Osteoblast (primary cell): ENCODE measurements at places on chromosomes 7 and 10. TPM values are rescaled to one million over a fixed set of nuclear protein-coding genes. Genes with fewer than 3 reads are reported as not detected.

- H3K4me1 ChIP-seq: peaks cover 18% of the 10 kb centered on the region
- no peak overlapping the region for H3K4me3 ChIP-seq
- peaks cover 14% of the 10 kb centered on the region for H3K27me3 ChIP-seq
- no peak overlapping the region for H3K27ac ChIP-seq
- H3K36me3 ChIP-seq: peaks cover 18% of the 10 kb centered on the region
These were observed 1.2 kb upstream of the TBRG4 start for GRCh38 chr7:45112648-45113047.

DNA sequence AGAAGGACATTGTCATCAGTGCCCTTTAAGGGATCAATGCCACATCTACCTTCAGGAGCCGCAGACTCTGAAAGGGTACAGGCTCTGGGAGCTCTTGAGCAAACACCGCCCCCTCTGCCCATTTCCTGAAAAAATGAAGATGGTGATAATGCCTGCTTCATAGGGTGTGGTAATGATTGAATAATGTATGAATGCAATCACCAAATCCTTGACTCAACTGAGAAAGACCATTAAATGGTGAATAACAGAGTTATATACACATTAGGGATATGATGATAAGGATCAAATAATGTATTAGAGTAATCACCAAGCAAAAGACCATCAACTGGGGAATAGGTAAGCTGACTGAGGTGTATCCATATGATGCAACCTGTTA, 1.5 kb downstream of the FAM170B start:
- peak; percentile 54 for DNase-seq
- H3K27me3 ChIP-seq: peaks cover 18% of the 10 kb centered on the region

DNA sequence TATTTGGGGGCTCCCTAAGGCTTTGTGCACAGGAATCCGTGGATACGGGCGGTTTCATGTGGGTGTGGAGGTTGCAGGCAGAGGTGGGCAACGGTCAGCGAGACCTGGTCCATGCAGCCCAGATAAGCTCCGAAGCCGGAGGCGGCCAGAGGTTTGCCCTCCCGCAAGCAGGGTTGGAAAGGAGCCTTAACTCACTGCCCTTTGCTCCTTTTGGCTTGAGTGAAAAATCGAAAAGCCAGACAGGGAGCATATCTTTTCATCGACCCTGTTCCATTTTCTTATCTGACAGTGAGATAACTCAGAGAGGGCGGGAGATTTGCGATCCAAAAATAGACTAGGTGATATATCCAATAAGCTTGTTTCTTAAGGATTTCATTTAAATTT, 1.5 kb downstream of the GRM3 start:
- no peak overlapping the region for H3K27ac ChIP-seq
- no peaks in the 10 kb centered on the region for H3K36me3 ChIP-seq
- H3K4me3 ChIP-seq: no peak overlapping the region
- DNase-seq: no peak
- H3K27me3 ChIP-seq: no peaks in the 10 kb centered on the region
- H3K4me1 ChIP-seq: no peaks in the 10 kb centered on the region

- H3K27ac ChIP-seq: no peak overlapping the region
- H3K4me1 ChIP-seq: no peaks in the 10 kb centered on the region
- no peaks in the 10 kb centered on the region for H3K36me3 ChIP-seq
- DNase-seq: peak; percentile 87
- H3K4me3 ChIP-seq: no peak overlapping the region
- no peaks in the 10 kb centered on the region for H3K27me3 ChIP-seq
These were observed 316.4 kb downstream of the DNAJB6 start for GRCh38 chr7:157652954-157653826.

DNA sequence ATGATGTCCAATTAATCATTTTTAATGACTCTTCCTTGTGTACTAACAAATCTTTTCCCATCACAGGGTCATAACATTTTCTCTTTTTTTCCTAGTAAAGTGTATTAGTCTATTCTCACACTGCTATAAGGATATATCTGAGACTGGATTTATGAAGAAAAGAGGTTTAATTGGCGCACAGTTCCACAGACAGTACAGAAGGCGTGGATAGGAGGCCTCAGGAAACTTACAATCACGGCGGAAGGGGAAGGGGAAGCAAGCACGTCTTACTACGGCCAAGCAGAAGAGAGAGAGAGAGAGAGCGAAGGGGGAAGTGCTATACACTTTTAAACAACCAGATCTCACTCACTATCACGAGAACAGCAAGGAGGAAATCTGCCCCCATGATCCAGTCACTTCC, 359.4 kb upstream of the NFE2L3 start:
- no peak overlapping the region for H3K4me3 ChIP-seq
- DNase-seq: no peak
- no peaks in the 10 kb centered on the region for H3K36me3 ChIP-seq
- no peaks in the 10 kb centered on the region for H3K27me3 ChIP-seq
- H3K27ac ChIP-seq: no peak overlapping the region
- H3K4me1 ChIP-seq: no peaks in the 10 kb centered on the region

GRCh38 chr7:40717242-40717641, 582.4 kb downstream of the SUGCT start:
- DNase-seq: peak; percentile 10
- peak overlapping the region; percentile 64 for H3K27ac ChIP-seq
- H3K4me3 ChIP-seq: peak overlapping the region; percentile 22
- no peaks in the 10 kb centered on the region for H3K36me3 ChIP-seq

- H3K27ac ChIP-seq: peak overlapping the region; percentile 8
- H3K36me3 ChIP-seq: no peaks in the 10 kb centered on the region
- H3K27me3 ChIP-seq: no peaks in the 10 kb centered on the region
These were observed 49.7 kb downstream of the CDK1 start for GRCh38 chr10:60827791-60828488.

DNA sequence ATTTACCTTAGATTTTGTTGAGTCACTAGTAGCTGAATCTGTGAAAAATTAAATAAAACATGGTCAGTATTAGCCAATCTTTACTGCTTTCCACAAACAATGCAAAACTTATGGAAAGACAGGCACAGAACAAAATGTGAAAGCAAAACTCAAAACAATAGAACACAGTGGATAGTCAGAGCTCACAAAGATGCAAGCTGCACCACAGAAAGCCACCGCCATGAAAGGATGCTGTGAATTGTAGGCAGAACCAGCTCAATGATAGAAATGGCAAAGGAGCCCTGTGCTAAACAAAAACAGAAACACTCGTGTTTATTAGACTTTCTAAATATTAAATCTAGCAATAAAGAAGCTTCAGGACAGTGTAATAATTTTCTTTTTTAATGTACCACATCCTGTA, 134.4 kb downstream of the ARHGAP21 start:
- H3K36me3 ChIP-seq: peaks cover 66% of the 10 kb centered on the region
- no peaks in the 10 kb centered on the region for H3K27me3 ChIP-seq
- no peak for DNase-seq
- H3K4me3 ChIP-seq: no peak overlapping the region
- H3K27ac ChIP-seq: no peak overlapping the region

- no peaks in the 10 kb centered on the region for H3K4me1 ChIP-seq
- H3K36me3 ChIP-seq: no peaks in the 10 kb centered on the region
- DNase-seq: no peak
These were observed 43.2 kb upstream of the PRLHR start for GRCh38 chr10:118638680-118639079.

DNA sequence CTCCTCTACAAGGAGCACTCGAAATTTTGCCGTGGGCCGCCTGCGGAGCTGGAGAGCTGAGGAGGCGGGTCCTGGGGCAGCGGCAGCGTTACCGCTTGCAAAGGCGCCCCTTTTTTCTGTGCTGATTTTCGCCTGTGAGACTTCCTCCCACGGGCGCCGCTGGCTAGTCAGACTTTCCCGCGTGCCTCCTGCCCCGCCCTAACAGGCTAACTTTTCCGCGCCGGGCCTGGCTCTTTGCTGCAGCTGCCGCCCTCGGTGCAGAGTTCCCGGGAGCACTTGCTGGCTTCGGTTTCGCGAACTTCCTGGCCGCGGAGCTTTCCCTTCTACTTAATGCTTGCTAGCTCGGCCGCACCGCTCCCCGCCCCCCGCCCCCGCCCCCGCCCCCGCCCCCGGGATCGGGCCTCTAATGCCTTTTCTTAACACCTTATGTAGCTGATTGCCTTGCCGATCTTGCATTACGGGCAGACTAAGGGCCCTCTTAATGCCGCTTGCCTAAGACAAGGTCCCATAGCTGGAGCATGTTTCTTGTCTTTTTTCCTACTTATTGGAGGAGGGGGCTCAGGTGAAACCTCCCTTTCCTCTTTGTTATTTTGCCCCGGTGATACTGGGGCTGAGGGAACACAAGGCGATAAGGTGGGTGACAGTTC, 37.9 kb upstream of the RASGEF1A start:
- H3K27me3 ChIP-seq: peaks cover 47% of the 10 kb centered on the region
- H3K36me3 ChIP-seq: no peaks in the 10 kb centered on the region
- H3K4me3 ChIP-seq: peak overlapping the region; percentile 53
- H3K27ac ChIP-seq: no peak overlapping the region
- peak; percentile 89 for DNase-seq

DNA sequence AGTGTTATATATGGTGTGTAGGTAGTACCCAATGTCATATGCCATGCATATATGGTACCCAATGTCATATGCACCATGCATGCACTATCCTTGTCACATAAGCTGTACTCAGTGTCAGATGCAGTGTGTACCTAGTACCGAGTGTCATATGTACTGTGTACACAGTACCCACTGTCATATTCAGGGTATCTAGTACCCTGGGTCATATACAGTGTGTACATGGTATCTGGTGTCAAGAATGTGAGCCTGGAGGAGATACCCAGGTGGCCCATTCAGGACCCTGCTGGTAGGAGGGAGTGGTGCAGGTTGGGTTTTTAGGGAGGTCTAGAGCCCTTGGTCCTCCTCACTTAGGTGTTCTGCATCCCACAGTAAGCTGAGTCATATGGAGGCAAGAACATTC, 1.8 kb downstream of the ZMYND11 start:
- no peaks in the 10 kb centered on the region for H3K27me3 ChIP-seq
- peak overlapping the region; percentile 19 for H3K27ac ChIP-seq
- DNase-seq: peak; percentile 87
- H3K4me1 ChIP-seq: peaks cover 44% of the 10 kb centered on the region

GRCh38 chr10:70571636-70572439, 30.7 kb downstream of the PRF1 start:
- no peaks in the 10 kb centered on the region for H3K27me3 ChIP-seq
- no peak overlapping the region for H3K4me3 ChIP-seq
- DNase-seq: peak; percentile 17
- H3K4me1 ChIP-seq: peaks cover 15% of the 10 kb centered on the region
- H3K36me3 ChIP-seq: no peaks in the 10 kb centered on the region
- H3K27ac ChIP-seq: no peak overlapping the region

DNA sequence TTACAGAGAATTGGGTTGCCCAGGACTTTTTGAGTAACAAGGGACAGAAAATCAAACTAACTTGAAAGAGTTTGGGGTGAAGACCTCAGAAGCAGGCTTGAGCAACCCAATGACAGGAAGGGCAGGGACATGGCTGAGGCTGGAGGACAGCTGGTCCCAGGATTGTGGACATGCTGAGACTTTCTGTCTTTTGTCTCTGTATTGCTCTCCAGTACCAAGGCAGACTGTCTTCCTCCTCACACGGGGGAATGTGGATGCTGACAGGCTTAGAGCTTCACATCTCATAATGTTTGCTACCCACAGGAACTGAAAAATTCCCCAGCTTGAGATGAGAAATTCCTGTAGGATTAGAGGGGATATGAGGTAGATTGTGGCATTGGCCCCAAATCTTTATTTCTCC, 229.6 kb downstream of the PHF14 start:
- H3K27ac ChIP-seq: no peak overlapping the region
- no peaks in the 10 kb centered on the region for H3K36me3 ChIP-seq
- no peak overlapping the region for H3K4me3 ChIP-seq
- no peaks in the 10 kb centered on the region for H3K27me3 ChIP-seq
- DNase-seq: no peak

GRCh38 chr10:14653271-14654161, 121.2 kb downstream of the FAM107B start:
- no peaks in the 10 kb centered on the region for H3K36me3 ChIP-seq
- H3K27me3 ChIP-seq: no peaks in the 10 kb centered on the region
- no peak overlapping the region for H3K4me3 ChIP-seq
- DNase-seq: peak; percentile 84
- peaks cover 27% of the 10 kb centered on the region for H3K4me1 ChIP-seq
- H3K27ac ChIP-seq: peak overlapping the region; percentile 71

DNA sequence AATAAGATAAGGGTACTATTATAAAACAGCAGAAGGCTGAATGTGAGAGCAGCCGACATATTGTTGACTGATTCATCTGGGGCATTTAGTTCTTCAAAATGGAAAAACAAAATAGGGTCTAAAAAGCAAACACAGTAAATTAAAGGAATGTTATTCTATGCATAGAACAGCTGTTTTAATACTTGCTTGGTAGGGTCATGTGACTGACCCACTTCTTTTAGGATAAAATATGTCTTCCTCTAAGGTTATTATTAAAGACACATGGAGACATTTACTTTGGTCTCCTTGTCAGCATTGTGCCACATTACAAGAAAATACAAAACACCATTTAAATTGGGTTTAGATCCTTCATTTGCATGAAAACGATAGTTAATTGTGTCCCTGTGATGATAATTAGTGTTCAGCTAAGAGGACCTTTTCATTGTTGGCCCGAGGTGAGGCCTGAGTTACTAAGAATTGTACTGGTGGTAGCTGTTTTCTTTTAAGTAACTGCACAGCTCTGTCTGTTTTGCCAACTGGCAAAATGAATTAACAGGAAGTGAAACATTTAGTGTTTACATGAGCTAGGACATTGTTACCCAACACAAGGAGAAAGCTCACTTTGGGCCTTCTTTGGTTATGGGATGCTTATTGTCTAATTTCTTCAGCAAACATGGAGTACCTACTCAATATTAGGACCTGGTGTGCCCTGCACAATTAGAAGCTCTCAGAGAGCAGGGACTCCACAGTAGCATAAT, 764.4 kb downstream of the LRMDA start:
- no peak overlapping the region for H3K4me3 ChIP-seq
- no peak overlapping the region for H3K27ac ChIP-seq
- H3K4me1 ChIP-seq: no peaks in the 10 kb centered on the region

DNA sequence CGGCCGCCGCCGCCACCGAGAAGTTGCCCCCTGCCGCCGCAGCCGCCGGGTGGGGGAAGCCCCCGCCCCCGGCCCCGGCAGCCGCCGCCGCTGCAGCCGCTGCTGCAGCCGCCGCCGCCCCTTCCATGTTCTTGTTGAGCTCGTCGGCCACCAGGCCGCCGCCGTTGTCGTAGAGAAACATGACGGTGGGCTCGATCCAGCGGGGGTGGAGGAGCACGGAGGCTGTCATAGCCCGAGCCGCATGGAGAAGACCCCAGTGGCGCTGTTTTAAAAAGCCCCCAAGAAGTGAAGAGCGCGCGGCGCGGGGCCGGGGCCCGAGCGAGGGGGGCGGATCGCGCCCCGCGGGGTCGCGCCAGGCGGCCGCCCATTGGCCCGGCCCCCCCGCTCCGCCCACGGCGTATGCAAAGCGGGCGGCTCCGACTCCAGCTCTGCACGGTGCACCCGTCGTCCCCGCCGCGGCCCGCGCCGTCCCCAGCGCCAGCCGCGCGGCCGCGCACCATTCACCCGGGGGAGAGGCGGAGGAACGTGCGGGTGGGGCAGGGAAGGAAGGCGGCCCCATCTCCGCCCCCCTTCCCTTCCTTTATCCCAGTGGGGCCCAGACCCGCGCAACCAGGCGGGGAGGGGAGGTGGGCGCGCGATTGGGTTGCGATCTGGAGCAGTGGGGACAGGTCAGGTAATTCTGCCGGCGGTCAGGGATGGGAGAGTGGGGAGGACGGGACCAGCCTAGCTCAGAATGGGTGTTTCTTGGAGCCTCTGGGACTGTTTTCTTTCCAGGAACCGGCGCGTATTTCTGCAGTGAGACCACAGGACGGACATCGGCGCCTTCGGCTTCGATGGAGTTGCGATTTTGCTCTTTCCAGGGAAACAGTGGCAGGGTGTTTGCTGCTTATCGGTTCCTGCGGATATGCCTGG, at the start of gene HOXA13:
HOXA13 (minus strand) TSS at position 243 of the 912 bp plus-strand sequence; CDS start at position 229, 14 bp downstream.
- H3K4me3 ChIP-seq: peak within 1 kb of the TSS; percentile 80
- H3K36me3 ChIP-seq: no peaks in the 10 kb centered on the region
- H3K27ac ChIP-seq: peak within 1 kb of the TSS; percentile 21

Gene SHTN1
- total RNA-seq: 2.2 and 2.4 TPM in 2 replicates

Gene SLC26A5
- total RNA-seq: not detected in 2 replicates

Gene CELF2
- 2.7 and 7.6 TPM in 2 replicates for total RNA-seq

Gene GSTO2
- total RNA-seq: 1.8 and 2.2 TPM in 2 replicates

Gene NPTX2
- total RNA-seq: 1.1 and 2.4 TPM in 2 replicates
